ENCODE measurements at places on chromosomes 16 and 17. TPM values are rescaled to one million over a fixed set of nuclear protein-coding genes. Genes with fewer than 3 reads are reported as not detected.

- DNase-seq: no peak
These were observed 533.4 kb downstream of the KCNJ2 start for GRCh38 chr17:70702683-70703255.

- no peak for DNase-seq
These were observed 242.0 kb downstream of the HS3ST3A1 start for GRCh38 chr17:13359774-13360173.

DNA sequence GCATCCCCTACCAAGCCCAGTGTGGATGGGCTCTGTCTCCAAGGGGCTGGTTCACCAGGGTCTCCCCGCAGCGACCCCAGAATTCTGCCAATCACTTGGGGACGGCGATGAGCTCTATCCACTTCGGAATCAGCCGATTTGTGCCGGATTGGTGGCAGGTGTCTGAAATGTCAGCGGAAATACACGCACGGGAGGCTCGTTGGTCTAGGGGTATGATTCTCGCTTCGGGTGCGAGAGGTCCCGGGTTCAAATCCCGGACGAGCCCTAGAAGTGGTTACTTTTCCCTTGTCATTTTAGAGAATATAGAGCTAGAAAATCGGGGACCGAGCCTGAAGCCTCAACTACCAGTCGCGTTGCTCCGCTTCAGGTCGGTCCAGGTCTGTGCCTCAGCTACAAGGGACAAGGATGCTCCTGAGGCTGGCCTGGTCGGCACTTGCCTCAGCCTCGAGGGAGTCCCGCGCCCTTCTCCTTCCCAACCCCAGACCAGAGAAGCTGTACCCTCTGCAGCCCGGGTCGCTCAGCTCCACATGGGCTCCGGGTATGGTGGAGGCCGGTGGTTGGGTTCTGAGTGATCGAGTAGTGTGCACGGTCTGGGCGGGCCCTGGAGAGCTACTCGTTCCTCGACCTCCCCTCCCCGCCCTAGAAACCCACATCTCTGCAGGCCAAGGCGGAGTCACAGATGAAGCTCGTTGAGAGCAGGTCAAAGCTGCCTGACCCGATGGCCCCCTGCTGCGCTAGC lies 16.0 kb upstream of the OR1F1 start:
- no peak for DNase-seq

DNA sequence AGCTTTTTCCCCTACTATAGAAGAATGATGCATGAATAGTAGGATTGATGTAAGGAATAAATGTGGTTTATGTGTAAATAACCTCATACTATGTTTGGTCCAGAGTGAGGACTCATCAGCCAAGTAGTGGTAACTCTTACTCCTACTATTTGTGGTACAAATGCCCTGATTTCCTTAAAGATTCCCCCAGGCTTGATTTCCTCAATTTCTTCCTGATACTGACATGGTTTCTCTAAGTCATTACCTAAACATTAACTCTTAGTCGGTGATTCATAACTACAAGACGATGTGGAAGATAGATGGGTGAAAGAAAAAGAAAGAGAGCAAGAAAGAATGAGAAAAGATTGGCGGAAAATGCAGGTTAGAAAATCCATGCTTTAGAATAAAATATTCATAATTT lies 17.2 kb upstream of the MYOCD start:
- DNase-seq: no peak

DNA sequence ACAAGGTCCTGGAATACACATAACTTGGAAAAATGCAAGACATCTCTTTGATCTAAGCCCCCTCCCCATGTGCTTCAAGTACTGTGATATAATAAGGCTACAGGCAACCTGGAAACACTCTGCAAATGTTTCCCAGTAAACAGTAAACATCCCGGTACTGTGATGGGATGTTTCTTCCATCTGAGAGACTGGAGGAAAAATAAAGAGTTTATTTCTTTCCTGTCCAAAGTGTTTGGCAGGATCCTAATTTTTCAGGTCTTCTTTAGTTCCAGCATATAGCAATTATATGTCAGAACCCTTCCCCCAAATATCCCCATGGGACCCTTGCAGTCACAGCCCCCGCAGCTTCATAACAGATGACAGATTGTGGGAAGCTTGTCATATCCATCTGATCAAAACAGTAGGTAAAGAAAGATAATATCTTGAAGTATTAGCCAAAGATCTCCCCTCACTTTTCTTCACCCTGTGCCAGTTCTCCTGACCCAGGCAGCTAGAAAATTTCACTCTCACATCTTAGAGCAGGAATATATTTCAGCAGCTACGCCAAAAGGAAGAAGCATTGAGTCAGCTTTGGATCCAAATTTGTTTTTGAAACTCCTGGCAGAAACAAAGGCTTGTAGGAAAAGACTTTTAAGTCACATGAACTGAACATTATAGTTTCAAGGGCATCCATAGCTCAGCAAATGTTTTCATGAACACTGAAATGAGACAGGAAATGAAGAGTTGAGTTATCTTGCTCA lies 141.3 kb downstream of the HS3ST3A1 start:
- DNase-seq: no peak

GRCh38 chr17:67711916-67712315 lies 5.8 kb upstream of the NOL11 start:
- DNase-seq: no peak

The SP6 gene
- not detected for polyA plus RNA-seq

The PRR35 gene
- not detected for polyA plus RNA-seq
